AML-193 (cell line): ENCODE measurements at places on chromosomes 12 and 14.
A peak's percentile ranks its signal among the peaks of the same experiment; 100 is the strongest.

GRCh38 chr12:99498756-99499155 is 148.8 kb upstream of the GARIN6 start:
- DNase-seq, result no peak

- no peak for DNase-seq
These were observed 78.4 kb downstream of the NRXN3 start for GRCh38 chr14:78248501-78249090.

DNA sequence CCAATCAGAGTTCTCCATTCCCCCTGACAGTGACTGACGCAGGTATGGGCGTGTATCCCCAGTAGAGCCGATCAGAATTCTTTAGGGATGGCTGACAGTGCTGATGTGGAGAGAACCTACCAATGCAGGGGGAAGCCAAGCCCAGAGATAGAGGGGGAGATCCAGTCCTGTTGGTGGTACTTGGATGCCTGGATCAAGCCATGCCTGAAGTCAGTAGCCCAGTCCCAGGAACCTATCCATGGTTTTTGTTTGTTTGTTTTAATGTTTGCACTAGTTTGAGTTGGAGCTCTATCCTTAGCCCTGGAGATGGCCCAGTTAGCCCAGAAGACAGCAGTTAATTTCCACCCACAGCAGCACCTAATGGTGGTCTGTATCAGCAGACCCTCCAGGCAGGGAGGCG is 40.2 kb downstream of the FOXN4 start:
- DNase-seq, result no peak

DNA sequence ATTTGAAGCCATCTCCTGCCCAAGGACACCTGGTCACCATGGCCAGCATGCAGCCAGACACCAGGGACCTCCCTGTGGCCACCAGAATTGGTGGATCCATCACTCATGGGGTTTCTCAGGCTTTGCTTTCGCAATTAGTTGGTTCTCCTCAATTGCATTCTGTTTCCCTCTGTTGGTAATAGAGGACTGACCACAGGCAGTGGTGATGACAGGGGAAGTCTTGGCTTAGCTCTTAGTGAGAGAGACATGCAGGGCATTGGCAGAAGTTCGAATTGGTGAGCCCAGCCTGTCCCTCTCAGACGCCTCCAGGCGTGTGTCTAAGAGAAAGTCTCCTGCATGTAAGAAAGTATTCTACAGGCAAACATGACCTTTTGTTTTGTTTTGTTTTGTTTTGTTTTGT is 21.3 kb downstream of the HCAR2 start:
- peak; percentile 92 for DNase-seq

DNA sequence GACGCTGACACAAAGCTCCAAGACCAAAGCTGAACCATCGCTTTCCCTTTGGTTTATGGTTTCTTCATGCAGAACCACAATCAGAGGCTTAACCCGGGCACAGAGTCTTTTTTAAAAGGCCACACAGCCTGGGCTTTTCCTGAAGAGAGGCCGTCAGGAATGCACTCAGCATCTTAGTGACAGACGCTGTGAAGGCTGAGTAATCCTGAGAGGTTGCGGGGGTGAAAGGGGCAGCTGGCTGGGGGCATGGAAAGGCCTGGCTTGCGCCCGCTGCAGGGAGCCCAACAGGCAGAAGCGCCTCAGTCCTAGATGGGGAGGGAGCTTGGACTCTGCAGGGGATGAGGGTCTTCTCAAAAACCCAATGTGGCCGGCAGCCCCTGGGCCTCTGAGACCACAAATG is 13.6 kb downstream of the CTDSP2 start:
- DNase-seq, result no peak

DNA sequence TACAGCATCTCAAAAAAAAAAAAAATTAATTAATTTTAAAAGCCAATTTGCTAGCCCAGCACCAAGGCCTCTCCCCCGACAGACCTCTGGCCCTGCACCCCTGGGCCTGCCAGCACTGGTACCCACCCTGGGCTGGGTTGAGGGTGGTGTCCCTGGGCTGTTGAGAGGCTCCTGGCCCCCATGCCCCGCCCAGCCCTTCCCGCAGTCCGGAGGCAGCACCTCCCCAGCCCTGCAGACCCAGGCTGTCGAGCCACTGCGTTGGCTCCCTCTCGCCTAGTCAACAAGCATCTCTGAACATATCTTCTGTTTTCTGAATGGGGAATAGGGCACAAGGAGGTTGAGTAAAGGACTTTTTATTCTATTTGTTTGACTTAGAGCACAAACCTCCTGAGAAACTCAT is 87.1 kb downstream of the FBXL14 start:
- DNase-seq, result no peak

GRCh38 chr14:51562816-51563215 is 88.9 kb upstream of the FRMD6 start:
- DNase-seq, result no peak

- DNase-seq, result no peak
These were observed 61.0 kb upstream of the BTG1 start for GRCh38 chr12:92206596-92206995.

GRCh38 chr14:49792618-49793017 is 24.7 kb downstream of the KLHDC2 start:
- DNase-seq, result no peak
